ENCODE measurements at places on chromosomes 4 and X.

DNA sequence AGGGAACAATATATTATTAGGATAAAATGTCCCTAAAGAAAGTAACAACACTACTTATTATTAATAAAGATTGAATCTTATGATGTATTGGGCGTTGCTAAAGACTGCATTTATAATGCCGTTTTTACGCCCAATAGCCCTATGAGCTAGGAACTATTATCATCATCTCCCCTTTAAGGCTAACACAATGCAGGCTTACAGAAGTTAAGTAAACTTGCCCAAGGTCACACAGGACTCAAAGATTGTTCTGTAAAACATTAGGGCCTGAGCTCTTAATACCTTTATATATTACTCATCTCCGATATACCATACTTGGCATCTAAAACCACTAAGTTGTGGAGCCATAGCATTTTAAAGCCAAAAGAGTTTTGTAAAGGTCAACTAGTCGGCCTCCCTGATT is 149.5 kb downstream of the FAM13A start:
- no peak for DNase-seq

- DNase-seq: no peak
These were observed 85.4 kb downstream of the TIGD2 start for GRCh38 chr4:89196745-89197144.

GRCh38 chr4:100936661-100937375 is 410.5 kb downstream of the PPP3CA start:
- DNase-seq: no peak

DNA sequence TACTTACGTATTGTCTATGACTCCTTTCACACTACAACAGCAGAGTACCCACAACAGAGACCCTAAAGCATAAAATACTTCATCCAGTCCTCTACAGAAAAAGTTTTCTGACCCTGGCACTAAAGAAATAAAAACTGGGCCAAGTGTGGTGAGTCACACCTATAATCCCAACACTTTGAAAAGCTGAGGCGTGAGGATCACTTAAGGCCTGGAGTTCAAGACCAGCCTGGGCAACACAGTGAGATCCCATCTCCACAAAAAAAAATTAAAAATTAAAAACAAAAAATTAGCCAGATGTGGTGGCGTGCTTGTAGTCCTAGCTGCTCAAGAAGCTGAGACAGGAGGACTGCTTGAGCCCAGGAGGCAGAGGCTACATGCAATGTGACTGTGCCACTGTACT is 66.9 kb downstream of the WDFY3 start:
- DNase-seq: no peak
